ENCODE measurements at places on chromosomes 2 and 18.

DNA sequence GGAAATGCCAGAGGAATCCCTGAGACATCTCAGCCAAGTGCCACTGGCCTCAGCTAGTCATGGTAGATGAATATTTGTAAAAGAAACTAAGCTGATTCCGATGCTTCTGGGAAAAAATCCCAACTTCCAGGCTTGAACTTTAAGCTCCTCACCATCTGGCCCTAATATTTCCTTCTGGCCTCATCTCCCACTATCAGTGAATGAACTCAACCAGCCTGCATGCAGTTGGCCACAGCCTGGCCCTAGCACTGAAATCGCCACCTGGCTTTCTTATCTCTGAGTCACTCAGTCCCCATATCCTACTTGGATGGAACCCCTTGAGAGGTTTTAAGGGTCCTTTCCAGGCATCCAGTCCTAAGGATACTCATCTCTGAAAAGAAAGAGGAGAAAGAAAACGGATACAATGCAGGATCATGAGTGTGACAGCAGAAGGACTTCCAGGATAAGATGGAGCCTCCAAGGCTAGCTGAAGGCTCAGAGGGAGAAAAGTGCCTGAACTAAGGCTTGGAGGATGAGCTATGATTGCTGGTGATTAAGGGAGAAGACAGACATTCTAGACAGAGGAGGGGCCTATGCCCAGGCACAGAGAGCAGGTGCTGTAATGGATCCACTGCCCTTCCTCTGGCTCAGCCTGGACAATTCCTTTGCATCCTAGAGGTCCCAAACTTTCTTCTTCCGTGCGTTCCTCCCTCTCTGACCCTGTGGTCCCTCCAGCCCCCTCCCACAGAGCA, 141.5 kb upstream of the MYCN start:
- DNase-seq = no peak

DNA sequence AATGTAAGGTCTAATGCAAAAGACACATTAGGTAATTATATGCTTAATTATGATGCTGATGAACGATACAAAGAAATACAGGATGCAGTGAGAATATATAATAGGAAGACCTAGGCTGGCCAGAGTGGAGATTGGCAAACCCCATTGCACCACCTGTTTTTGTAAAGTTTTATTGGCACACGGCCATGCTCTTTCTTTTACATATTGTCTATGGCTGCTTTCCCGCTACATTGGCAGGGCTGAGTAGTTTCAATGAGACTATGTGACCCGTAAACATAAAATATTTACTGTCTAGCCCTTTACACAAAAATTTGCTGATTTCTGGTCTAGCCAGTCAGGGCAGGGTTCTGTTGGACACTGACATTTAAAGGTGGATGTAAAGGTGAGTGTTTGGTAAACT, 5.4 kb downstream of the SEC11C start:
- no peak for DNase-seq

DNA sequence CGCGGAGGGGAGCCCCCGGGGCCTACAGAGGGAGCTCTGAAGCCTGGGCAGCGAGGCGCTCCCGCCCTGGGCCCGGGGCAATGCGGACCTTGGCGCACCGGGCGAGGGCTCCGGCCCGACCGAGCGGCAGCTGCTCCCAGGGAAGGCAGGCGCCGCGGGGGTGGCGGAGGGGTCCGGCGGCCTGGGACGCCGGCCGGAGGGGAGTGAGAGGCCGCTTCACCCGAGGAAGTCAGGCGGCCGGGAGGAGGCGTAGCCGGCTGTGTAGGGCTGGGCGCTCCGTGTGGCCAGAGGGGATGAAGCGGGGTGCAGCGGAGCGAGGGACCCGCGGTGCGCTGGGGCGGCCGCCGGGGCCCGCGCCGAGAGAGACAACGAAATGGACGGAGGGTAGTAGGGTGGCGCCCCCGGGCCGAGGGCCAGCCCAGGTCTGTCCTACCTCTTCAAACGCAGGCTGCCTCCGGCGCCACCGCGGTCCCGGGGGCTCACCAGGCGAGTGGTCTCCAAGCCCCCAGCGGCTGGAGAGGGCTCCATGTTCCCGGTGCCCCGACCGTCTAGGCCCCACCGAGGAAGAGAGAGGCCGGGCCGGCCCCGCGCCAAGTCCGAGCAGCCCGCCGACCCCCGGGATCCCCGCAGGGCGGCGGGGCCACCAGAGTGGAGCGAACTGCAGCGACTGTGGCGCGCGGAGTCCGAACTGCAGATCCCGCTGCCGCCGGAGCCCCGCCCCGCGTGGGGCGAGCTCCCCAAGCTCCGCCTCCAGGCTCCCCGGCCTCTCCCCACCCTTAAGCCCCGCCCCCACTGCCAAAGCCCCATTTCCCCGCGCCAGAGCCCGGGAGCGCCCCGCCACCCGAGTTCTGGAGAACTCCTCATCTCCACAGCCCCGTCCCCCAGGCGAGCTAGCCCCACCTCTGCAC, at the start of gene SLC30A3:
Gene SLC30A3, minus strand, starts transcription at position 669 of the 908 bp plus-strand sequence. Its CDS starts 141 bp downstream, at position 528.
- no peak for DNase-seq

DNA sequence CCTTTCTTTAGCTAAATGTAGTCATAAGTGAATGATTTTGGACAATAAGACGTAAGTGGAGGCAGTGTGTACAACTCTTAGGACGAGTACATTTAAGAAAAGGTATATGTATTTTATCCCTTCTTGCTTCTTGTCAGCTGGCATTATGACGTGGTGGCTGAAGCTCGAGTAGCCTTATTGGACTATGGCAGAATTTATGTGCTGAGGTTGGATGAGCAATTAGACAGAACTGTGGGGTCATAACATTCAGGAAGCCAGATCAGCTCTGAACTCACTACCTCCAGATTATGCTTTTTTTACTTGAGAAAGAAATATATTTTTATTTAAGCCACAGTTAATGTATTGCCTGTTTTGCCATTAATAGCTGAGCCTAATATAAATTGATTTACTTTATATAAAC, 661.5 kb downstream of the ERBB4 start:
- no peak for DNase-seq

DNA sequence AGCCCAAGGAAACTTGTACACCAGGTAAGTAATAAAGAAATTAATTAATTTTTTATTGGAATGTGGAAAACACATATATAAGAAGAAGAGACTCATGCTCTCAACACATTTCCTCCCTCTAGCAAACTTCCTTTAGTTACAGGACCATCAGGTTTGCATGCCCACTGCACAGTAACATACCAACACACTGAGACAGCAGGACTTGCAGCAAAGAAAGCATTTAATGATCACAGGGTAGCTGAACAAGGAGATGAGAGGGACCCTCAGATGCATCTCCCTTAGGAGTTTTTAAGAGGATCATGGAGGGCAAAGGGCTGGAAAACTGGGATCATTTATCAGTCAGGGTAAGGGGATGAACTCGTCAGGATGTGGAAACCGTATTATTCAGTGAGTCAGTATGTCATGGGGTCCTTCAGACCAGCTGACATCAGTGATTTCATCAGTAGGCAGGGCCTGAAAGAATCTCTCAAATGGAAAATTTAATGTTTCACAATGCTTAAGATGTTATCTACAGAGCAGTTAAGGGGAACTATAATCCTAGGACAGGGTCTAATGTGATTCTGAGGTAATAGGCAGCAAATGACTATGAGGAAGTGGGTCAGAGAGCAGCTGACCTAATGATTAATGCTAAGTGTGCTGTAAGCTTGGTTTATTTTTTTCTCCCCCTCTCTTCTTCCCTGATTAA, 193.8 kb upstream of the RND3 start:
- DNase-seq = peak; percentile 58

DNA sequence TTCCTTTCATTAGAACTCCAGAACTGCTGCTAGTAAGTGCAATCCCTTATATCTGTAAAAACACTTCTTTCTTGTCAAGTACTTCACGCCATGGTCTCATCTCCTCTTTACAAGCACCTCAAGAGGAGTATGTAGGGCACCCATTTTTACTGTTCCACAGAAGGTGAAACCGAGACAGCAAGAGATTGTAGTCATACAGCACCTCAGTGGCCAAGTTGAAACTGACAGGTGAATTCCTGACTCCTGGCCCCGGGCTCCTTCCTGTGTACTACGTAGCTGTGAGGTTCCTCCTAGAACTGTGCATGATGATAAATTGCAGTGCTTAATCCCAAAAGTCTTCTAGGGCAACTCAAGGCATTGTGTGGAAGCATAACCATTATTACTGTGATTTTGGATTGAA, 131.5 kb upstream of the MEIS1 start:
- DNase-seq = no peak

DNA sequence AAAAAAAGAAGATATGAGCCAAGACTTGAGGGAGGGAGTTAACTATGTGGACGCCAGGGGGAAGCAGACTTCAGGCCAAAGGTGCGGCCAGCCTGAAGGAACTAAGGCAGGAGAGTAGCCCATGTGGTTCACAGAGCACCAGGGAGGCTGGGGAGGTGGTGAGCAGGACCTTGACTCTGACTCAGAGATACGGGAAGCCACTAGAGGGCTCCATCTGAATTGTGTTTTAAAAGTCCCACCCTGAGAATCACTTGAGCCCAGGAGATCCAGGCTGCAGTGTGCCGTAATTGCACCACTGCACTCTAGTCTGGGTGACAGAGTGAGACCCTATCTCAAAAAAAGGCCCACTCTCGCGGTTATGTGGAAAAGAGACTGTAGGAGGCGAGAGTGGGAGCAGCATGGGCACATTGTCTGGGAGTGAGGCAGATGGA, 12.3 kb downstream of the CEP192 start:
- DNase-seq = peak; percentile 24

- peak; percentile 58 for DNase-seq
Observed at GRCh38 chr2:179543361-179543901, 278.8 kb upstream of the SESTD1 start.
